ENCODE measurements at places on chromosomes 4 and X.

DNA sequence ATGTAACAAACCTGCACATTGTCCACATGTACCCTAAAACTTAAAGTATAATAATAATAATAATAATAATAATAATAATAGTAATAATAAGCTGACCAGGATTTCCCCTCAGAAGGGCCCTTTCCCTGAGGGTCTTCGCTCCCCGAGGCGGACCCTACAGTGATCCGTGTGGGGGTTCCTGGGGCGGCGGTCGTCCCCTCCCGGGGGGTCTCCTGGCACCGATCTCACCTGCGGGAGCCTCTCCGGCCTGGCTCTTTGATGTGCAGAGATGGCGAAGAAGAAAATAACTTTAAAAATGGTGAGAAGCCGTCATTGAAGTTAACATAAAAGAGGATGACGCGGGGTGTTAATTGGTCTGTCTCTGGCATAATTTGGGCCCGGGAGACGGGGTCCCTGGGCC lies 48.2 kb upstream of the PPP2R3B start:
- no peak for DNase-seq

GRCh38 chr4:90027565-90027964 lies 99.6 kb upstream of the CCSER1 start:
- peak; percentile 84 for DNase-seq

DNA sequence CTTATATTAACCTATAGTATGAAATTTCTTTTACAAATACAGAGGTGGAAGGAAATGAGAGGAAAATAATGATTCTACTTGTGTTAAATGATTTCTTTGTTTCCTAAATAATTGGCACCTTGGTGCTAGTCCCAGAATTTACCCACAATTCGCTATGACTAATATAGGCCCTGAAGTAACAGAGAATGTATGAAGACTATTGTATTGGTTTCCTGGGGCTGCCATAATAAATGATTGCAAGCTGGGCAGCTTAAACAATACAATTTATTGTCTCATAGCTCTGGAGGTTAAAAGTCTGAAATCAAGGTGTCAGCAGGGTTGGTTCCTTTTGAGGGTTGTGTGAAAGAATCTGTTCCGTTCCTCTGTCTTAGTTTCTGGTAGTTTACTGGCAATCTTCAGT lies 74.8 kb upstream of the GPRIN3 start:
- DNase-seq: no peak

GRCh38 chr4:19227701-19228100 lies 1024.0 kb upstream of the SLIT2 start:
- DNase-seq: no peak

DNA sequence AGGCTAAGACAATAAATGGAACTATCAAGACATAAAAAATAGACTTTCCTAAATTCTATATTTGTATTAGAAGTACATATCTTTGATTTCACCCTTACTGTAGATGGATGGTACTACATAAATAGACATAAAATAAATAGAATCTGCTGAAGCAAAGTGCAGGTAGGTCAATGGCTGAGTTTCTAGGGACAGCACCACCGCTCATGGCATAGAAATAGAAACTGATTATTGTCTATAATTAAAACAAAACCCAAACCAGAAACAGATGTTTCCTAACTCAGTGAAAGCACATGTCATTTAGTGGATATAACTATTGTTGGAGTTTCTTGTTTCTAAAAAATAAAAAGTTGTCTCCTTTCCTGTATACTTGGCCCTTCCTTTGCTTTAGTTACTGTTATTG lies 387.3 kb upstream of the ADGRL3 start:
- DNase-seq: no peak

GRCh38 chrX:25124391-25124790 lies 108.6 kb upstream of the ARX start:
- DNase-seq: no peak

DNA sequence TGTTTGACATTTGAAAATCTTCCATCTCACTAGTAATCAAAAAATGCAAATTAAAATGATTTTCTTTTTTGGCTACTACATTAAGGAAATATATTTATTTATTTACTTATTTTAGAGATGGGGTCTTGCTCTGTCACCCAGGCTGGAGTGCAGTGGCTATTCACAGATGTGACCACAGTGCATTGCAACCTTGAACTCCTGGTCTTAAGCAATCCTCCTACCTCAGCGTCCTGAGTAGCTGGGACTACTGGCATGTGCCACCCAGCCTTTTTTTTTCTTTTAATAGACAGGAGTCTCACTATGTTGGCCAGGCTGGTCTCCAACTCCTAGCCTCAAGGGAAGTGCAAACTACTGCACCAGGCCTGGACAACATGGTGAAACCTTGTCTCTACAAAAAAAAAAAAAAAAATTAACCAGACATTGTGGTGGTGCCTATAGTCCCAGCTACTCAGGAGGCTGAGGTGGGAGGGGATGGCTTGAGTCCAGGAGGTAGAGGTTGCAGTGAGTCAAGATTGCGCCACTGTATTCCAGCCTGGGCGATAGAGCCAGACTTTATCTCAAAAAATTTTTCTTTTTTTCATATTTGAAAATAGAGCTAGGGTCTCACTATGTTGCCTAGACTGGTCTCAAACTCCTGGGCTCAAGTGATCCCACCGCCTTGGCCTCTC lies 4.4 kb upstream of the SMIM14 start:
- no peak for DNase-seq

DNA sequence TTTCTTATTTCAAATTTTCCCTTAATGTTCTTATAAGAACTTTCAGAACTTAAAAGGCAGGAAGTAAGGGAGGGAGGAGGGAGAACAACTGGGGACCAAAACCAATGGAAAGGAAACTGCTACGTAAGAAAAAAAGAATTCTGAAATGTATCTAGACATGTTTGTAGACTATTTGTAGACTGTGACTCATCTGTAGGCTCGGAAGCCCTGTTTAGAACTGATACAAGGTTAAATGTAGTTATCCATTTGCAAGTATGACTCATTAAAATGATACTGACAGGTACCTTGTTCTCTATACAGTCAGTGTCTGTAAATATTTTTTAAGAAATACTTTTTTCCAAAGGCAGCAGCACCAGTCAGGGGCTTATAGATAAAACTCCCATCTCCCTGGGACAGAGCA lies 202.0 kb downstream of the DHX15 start:
- no peak for DNase-seq

Measured in suppressor macrophage treated with lipopolysaccharide for 1 hour (primary cell).